LNCaP clone FGC (cell line): ENCODE measurements at places on chromosomes 7 and 10.

DNA sequence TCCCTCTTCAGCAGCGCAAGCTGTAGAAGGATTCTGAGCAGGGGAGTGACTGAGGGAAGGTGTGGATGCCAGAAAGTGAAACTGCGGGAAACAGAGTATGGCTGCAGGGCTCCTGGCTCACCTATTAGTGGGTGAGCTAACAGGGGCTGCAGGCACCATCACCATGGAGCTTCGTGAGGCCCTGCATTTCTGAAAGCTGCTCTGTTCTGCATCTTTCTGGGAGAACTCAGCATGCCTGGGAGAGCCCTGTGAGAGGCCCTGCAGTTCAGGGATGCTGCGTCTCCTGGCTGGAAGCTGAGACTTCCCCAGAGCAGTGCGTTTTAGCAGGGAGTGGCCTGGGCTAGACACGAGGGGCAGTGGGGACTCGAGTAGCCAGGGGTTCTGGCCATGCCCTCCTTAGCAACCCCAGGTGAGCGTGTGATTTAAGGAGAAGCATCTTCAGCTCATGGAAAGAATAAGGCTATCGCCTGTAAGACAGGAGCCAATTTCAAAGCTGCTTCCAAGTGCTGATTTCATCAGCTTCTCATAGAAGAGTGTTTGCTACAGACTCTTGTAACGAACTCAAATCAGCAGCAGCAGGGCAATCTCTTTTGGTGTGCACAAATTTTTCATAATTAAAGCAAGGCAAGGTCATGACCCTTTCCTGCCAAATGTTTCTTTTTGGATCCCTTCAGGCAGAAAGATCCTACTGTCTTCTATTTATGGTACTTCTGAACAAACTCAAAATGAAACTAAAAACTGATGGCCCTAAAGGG, 293.6 kb upstream of the ZNF32 start:
- DNase-seq = no peak

DNA sequence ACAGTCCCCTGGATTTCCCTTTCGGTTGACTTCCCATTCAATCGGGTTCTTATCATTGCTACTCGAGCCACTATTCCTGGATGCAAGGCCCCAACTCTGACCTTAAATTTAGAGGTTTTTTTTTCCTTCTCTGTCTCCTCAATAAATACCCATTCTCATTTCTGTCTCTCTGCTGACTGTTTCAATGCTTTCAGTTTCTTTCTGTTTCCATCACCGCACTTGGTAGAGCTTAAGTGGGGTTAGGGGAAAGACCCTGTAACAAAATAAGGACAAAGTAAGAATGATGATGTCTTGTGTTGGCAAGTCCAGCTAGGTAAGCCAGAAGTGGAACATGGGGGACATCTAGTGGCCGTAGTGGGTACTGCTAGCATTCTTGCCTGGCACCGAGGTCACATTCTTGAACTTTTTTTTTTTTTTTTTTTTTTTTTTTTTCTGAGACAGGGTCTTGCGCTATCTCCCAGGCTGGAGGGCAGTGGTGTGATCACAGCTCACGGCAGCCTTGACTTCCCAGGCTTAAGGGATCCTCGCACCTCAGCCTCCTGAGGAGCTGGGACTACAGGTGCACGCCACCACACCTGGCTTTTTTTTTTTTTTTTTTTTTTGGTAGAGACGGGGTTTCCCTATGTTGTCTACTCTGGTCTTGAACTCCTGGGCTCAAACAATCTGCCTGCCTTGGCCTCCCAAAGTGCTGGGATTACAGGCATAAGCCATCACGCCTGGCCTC, 40.3 kb downstream of the ZC3HC1 start:
- peak; percentile 82 for DNase-seq

DNA sequence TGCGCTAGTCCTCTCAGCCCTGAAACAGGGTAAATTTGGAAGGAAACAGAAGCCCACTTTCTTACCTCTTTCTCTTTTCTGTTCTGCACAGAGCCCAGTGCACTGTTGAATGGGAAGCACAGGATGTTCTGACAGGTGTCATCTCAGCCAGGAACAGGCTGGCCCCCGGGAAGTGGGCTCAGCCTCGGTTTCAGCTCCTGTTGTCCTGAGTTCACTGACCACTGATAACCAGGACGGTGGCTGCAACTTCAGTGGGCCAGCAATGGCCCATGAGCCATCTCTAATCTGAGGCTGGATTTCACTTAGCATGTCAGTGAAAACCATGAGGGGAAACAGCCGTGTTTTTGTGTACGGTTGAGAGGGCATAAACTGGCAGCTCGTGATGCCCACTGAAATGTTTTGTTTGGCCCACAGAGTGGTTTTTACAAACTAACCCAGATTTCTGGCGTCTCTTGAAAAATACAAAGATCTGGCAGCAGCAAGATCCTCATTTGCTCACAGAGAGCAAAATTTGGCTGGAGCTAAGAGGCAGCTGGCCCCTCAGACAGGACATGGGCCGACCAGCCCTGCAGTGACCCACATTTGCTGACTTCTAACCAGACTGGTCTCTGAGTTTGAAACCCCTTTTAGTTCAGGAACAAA, 455.9 kb downstream of the PAXIP1 start:
- no peak for DNase-seq

DNA sequence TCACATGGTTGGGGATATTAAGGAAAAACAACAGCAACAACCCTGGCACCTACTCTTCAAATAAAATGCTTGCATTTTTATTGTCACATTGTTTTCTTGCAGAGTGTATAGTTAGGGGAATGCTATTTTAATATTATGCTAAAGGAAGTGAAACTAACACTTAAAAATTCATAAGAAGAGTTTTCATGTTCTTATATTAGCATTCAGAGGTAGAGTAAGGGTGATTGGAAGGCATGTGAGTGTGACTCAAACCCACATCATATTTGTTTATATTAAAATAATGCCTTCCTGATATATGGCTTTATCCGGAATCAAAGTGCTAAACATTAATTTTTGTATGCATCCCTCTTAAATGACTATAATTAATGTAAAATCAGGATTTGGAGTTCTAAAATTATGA, 59.8 kb upstream of the TES start:
- no peak for DNase-seq

DNA sequence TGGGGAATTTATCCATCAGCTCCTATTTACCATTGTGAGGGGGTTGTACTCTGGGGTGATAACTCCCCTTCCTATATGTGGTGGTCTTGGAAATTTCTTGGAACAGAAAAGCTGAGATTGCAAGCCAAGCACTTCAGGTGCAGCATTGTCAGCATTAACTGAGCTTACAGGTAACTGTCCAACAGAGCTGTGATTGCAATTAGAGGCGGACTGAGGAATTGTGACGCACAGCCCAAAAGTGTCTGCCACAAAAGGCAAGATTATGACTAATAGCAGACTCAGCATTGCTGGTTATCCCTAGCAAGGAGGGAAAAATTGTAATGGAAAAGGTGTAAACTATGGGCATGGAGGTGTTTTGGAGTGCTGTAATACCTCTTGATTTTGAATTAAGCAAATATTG, 126.1 kb upstream of the AGR3 start:
- no peak for DNase-seq

GRCh38 chr7:73761854-73762658, 8.0 kb downstream of the CLDN3 start:
- no peak for DNase-seq

DNA sequence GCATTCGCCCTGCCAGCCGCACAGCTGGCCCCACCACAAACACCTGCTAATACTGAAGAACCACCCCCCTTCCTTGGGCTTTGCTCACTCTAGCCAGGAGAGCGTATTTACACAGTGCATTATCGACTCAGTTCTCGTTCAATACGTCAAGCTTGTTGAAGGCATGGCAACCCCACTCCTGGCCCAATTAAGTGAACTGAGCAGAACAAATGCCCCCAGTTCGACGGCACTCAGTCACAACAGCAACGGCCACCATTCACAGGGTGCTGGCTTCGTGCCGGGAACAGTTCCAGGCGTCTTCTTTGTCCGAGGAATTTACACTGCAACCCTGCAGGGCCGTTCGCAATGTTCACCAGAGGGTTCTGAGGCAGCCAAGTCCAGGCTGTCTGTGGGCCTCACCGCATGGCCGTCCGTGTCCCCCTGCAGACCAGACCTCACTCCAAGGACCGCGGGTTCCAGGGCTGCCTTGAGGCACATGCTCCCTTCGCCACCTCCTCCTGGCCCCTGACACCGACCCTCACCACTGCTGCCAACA, 175.3 kb downstream of the DIP2C start:
- no peak for DNase-seq

DNA sequence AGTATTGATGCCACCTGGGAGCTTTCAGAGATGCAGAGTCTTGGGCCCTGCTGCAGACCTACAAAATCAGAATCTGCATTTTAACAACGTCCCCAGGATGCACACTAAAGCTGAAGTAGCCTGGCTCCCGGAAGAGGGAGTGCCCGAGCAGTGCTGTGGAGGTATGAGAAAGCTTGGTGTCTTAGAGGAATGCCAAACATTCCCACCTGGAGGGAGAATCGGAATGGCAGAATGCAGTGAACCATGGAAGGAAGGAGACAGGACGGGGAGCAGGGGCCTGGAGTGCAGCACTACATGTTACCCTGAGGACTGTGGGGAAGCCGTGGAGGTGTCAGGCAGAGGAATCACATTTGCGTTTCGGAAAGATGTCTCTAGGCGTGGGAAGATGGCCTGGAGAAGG, 90.9 kb downstream of the AOAH start:
- no peak for DNase-seq

DNA sequence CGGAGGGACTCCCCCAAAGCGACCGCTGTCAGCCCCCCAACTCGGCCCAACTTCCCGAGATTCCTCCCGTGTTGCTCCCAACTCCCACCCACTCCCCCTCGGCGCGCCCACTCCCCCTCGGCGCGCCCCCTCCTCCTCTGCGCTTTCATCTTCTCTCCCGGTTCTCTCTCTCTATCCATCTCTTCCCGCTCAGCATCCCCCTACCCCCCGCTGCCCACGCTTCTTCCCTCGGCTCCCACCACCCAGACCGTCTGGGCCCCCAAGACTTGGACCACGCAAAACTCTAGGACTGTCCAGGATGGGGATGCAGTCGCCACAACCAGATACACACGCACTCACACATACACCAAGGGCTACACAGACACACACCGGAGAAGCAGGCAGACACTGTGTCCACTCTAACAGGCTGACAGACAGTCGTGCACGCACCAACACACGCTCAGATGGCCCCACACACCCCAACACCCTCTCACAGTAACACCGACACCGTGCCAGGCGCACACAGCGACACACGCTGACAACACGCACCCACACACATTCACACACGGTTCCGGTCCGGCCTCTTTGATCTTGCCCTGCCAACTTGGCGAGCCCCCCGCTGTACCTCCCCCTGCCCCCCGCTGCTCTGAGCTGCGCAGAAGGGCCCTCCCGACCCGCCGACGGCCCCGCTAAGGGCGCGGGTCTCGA, 1.1 kb downstream of the GRID1 start:
- no peak for DNase-seq

DNA sequence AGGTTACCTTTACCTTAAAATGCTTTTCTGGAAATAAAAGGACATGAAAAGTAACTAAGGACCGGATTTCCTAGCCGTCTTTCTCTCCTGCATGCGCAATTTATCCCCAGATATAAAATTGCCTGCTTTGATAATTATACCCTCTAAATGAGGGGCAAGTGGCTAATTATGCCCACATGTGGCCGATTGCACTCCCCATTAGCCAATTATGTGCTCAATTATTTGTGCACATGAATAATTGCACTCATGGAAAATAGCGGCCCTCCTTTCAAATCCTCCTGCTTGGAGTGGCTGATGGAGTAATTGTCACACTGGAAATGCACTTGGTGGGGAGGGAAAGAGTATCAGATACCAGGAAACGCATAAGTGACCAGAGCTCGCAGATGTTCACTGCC, 66.4 kb upstream of the ATRNL1 start:
- no peak for DNase-seq
